ENCODE measurements at places on chromosomes 3 and 15.

- DNase-seq = no peak
Measured at GRCh38 chr3:127171721-127172120, 21.2 kb upstream of the PRR23E start.

DNA sequence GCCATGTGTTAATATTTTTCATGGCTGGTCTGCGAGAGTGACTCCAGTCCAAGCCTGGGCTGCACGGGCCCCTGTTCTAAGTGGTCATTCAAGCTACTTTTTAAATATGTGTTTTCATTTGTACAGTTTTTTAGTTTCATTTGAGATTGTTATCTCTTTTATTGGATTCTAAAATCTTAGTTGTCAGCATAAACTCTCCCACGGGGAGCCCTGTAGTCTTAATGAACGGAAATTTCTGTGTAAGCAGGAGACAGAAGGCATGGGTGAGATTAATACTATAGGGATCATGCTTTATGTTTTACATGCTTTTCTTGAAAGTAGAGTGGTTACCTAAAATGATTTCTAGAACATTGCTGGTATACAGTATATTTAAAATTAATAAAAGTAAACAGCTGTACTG lies 373.1 kb upstream of the SLCO3A1 start:
- no peak for DNase-seq

DNA sequence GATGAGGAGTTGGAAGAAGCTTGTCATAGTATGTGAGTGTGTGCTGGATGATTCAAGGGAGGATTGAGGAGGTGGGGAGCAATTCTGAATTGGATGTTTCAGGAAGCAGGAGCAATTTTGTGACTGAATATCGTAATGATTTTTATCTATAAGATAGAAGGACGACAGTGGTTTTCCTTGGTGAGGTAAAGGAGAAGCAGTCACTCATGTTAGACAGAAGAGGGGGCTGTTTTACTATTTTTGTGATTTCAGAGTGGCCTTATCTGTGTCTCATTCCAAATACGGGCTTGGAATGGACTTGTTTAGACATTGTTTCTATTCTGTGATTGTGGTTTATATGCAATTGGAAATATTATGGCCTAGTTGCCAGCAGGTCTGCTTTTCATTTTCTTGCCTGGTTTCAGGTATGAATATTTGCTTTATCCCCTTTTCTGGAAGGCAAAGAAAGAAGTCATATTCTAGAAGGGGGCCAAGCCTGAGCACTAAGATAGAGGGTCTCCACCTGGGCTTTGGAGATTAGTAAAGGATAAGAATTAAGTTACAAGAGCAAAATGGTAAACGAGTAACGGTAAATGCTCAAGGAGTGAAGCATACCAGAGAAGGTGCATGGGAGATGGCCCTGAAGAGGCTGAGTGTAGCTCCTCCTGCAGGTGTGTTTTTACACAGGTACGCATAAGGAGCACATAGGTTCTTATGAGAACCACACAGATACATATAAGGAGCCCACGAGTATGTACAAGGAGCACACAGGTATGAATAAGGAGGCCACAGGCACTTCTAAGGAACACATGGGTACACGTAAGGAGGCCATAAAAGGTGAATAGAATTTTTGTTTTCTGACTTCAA lies 124.6 kb upstream of the KCNAB1 start:
- no peak for DNase-seq

DNA sequence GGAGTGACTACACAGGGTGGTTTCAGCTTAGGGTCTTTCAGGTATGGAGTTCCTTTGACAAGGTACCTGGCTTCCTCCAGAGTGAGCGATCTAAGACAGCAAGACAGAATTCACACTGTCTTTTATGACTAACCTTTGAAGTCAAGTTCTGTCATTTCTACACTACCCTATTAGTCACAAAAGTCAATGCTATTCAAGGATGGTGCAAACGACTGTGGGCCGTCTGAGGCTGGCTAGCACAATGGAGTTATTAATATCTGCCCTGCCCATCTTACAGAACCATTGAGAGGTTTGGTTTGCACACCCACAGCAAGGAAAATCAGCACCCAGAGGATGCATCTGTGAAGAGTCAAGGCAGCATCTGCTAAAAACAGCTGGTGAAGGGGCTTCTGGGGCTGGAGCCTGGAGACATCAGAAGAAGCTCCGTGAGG lies 62.9 kb upstream of the XCR1 start:
- no peak for DNase-seq

DNA sequence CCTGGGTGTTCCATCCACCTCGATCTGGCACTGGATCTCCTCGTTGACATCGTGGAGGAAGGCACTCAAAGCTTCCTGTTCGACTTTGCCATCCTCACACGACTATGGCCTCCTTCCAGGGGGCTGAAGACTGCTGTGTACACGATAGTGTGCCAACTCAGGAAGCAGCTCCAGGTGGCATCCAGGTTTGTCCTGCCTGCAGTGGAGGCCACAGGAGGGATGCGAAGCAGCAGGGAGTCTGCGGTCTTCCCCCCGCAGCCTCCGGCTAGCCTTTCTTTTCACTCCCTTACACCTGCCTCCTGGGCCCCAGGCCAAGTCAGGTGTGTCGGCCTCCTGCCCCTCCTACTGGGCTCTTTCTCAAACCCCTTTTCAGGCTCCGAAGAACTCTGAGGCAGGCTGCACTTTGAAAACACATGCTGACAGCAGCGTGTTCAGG lies 32.2 kb downstream of the SYNM start:
- no peak for DNase-seq

DNA sequence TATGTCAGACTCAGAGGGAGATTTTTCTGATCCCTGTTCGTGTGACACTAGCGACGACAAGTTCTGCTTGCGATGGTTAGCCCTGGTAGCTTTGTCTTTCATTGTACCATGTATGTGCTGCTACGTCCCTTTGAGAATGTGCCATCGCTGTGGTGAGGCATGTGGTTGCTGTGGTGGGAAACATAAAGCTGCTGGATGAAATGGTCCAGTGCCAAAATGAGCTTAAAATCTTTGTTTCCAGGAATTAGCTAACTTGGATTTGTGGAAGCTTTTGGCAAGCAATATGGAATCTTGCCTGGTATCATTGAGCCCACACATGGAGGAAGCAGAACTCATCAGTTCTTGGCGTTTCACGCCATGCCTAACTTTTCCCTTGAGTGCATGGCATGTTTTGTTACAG lies 98.8 kb downstream of the SPRED1 start:
- DNase-seq = no peak
